ENCODE measurements at places on chromosomes 1 and 21. TPM values are rescaled to one million over a fixed set of nuclear protein-coding genes. Genes with fewer than 3 reads are reported as not detected.
A peak's percentile ranks its signal among the peaks of the same experiment; 100 is the strongest.

The CD52 gene
- 1,152 TPM for total RNA-seq

The LCE3E gene
- total RNA-seq = not detected

The IQGAP3 gene
- total RNA-seq = not detected

The PODN gene
- not detected for total RNA-seq

The IVL gene
- total RNA-seq = not detected

DNA sequence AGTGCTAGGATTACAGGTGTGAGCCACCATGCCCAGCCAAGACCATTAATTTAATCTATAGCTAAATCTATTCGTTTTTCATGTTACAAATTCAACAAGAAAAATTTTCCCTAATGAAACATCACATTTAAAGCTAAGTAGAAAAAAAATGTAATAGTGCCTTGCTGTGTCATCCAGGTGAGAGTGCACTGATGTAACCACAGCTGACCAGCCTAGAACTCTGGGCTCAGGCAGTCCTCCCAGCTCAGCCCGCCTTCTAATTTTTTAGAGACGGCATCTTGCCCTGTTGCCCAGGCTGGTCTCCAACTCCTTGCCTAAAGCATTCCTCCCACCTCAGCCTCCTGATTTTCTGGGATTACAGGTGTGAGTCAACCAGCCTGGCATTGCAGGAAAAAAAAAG is 109.0 kb downstream of the PPIAL4G start:
- no peak overlapping the region for H3K4me3 ChIP-seq
- peaks cover 22% of the 10 kb centered on the region for H3K4me1 ChIP-seq
- H3K27ac ChIP-seq = peak overlapping the region; percentile 93
- DNase-seq = no peak
- H3K36me3 ChIP-seq = no peaks in the 10 kb centered on the region
- H3K27me3 ChIP-seq = no peaks in the 10 kb centered on the region

DNA sequence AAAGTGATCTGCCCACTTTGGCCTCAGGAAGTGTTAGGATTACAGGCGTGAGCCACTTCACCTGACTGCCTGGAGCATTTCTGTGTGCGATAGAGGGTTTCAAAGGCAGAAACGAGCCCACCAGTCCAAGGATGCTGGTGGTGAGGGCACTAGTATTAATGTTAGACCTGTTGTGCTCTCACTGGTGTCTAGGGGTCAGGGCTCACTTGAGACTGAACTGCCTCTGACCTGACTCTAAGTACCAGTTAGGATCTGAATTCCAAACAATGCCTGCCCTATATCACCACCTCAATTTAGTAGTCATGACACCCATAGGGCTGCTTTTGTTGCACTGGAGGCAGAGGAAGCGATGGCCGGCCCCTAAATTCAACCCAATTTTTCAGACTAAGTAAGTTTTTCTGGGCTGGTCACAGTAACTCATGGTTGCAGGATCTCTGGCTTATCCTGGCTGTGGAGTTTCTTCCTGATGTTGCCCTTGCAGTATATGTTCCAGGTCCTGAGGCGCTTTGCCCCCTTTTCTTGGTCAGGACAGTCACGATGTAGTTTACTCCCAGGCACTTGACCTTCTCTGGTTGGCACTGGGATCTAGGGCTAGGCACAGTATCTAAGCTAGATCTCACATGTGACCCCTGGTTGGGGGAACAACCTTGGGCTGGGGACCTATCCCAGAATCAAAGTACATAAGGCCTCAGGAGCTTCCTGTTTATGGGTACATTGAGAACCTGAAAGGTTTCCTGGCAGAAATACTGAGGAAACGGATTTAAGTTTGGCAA is 4.5 kb downstream of the CCDC17 start:
- no peak for DNase-seq
- H3K4me3 ChIP-seq = no peak overlapping the region
- H3K27ac ChIP-seq = peak overlapping the region; percentile 78
- peaks cover 2% of the 10 kb centered on the region for H3K4me1 ChIP-seq
- H3K27me3 ChIP-seq = no peaks in the 10 kb centered on the region

DNA sequence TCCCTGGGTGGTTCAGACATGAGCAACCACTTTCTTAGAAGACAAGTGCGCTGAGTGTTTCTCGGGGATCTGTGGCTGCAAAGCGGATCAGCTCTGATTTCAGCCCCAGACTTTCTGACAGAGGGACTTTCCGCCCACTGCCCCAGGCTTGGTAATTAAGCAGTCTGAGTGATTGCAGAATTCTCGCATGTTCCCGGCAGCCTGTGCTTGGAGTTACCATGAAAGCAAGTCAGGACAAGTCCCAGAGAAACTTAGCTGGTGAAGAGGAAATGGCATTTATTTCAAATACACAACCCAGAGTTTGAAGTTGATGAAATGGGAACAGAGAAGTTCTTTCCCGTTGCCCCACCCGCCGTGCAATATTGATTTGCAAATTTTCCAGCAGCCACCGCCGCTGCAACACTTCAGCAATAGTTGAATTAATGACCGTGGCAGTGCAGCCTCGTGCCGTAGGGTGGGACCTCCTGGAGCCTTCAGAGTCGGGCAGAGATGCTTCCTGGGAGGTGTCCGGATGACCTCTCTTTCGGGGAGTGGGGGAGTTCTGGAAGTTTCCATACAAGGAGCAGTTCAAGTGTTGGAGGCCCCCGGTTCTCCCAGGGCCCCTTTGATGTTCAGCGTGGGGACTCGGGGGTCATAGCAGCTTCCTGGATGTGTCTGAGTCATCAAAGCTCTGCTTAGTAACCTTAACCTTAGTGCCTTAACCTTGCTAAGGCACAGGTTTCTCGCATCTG is 134.7 kb downstream of the KAZN start:
- no peak for DNase-seq
- no peaks in the 10 kb centered on the region for H3K4me1 ChIP-seq
- H3K27me3 ChIP-seq = peaks cover 26% of the 10 kb centered on the region
- no peak overlapping the region for H3K4me3 ChIP-seq
- no peak overlapping the region for H3K27ac ChIP-seq

DNA sequence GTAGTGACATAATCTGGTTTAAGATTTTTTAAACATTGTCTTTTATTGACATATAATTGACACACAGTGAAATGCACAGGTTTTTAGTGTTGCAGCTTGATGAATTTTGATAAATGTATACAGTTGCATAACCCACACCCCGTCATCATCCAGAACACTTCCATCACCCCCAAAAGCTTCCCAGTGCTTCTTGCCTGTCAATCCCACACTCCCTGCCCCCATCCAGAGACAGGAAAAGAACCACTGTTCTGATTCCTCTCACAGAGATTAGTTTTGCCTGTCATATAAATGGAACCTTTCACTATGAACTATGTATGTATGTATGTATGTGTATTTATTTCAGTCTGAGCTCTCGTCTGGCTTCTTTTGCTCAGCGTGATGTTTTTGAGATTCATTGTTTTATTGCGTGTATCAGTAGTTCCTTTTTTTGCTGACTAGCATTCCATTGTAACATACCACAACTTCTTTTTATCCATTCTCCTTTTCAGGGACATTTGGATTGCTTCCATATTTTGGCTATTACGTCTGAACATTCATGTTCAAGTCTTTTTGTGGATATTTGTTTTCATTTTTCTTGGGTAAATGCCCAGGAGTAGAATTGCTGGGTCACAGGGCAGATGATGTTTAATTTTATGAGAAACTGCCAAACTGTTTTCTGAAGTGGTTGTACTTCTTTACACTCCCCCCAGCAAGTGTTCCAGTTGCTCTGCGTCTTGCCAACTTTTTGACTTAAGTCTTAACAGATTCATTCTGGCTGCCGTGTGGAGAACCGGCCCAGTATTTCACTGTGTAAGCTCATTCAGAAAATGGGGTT is 8.7 kb downstream of the UBIAD1 start:
- peaks cover 6% of the 10 kb centered on the region for H3K36me3 ChIP-seq
- no peaks in the 10 kb centered on the region for H3K27me3 ChIP-seq
- H3K4me1 ChIP-seq = peaks cover 60% of the 10 kb centered on the region
- peak overlapping the region; percentile 88 for H3K4me3 ChIP-seq
- H3K27ac ChIP-seq = peak overlapping the region; percentile 97

The PLA2G2C gene
- 0.25 TPM for total RNA-seq
